KBM-7 (cell line): ENCODE measurements at places on chromosomes 7 and 10.

DNA sequence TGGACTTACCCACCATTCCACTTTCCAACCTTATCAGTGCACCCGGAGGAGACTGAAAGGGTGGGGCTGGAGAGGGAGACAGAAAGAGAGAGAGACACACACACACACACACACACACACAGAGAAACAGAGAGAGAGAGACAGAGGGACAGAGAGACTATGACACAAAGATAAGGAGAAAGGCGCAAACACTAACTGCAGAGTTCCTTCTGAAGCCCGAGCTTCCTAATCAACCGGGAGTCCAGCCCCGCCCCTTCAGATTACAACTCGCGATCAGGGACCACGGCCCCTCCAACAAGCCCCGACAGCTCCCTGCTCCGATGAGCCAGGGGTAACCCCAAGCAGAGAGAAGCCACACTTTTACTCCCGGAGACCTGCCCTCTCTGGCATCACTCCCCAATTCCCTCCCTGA, 499 bp downstream of the GAL3ST4 start:
- DNase-seq: no peak

DNA sequence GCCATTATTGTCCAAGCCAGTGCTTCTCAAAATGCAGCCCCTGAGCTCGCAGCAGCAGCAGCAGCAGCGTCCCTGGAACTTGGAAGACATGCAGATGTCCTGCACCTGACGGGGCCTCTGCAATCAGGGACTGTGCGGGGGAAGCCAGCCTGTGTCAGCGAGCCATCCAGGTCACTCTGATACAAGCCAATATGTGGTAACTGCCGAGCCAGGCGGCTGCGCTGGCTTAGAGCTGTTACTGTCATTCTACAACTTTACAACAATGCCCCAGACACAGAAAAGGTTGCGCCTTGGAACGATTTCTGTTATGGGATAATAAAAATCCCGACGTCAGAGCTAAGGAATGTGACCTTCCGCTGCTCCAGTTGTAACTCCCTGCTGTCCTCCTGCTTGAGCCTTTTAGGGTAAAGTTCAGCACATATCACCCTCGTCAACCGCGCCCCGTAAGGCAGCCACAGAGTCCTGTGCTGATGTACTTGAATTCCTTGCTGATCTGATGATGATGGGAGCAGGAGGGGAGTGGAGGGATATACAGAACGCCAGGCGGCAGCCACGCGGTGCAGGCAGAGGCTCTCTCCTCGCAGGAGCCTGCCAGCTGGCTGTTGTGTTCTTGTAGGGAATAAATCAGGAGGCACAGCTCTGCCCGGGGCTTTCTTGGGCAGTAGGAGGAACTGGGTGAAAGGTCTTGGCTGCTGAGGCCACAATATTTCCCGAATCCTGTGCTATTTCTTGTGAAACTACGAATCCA, 20.0 kb upstream of the CRYGN start:
- no peak for DNase-seq

GRCh38 chr10:52297747-52298146, 16.3 kb upstream of the DKK1 start:
- no peak for DNase-seq

- DNase-seq: no peak
Measured at GRCh38 chr10:1477578-1477977, 259.7 kb downstream of the ADARB2 start.

- DNase-seq: no peak
Measured at GRCh38 chr10:78231939-78232338, 198.3 kb downstream of the RPS24 start.

- DNase-seq: no peak
Measured at GRCh38 chr10:35188954-35189353, 62.3 kb downstream of the CREM start.

GRCh38 chr10:52653263-52653909, 119.2 kb downstream of the MBL2 start:
- DNase-seq: no peak

DNA sequence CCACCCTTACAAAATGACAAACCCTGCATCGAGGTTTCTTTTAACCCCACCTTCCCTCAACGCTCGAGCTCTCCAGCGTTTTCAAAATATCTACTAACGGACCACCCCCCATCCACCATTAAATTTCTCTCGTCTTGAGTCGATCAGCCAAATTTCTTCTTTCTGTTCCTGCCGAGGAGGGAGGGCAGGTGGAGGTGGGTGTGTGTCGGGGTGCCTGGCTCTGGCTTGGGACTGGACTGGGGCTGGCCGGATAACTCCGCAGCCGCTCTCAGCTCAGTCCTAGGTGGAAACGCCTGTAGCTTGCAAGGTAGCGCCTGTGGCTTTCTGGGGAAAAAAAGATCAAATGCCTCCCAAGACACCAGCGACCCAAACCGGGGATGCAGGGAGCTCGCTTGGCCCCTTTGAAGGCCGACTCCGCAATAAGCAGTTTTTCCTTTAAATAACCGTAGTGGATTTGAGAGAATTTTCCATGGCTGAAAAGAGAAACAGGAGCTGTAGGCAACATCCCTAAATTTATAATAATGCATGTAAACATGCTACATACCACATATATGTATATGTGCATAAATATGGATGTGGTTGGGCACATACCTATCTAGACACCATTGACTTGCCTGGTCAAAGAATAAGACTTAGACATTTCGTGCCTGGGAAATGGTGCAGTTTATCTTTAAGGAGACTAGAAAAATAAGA, 1.9 kb upstream of the TMEM178B start:
- DNase-seq: peak; percentile 33

DNA sequence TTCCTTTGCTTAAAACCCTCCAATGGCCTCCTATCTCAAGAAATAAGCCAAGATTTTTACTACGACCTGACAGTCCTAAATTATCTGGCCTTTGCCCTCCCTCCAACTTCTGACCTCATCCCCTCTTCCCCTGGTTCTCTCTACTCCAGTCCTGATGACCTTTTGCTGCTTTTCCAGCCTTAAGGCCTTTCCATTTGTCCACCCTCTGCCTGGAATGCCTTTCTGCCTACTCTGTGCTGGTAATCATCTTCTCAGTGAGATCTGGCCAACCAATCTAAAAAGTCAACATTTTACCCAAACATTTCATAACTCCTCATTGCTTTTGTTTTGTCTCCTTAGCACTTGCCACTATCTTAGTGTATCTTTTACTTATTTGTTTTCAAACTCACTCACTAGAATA, 75.7 kb downstream of the VPS41 start:
- DNase-seq: no peak

- peak; percentile 37 for DNase-seq
Measured at GRCh38 chr7:107898997-107899594, 8.1 kb downstream of the DLD start.

DNA sequence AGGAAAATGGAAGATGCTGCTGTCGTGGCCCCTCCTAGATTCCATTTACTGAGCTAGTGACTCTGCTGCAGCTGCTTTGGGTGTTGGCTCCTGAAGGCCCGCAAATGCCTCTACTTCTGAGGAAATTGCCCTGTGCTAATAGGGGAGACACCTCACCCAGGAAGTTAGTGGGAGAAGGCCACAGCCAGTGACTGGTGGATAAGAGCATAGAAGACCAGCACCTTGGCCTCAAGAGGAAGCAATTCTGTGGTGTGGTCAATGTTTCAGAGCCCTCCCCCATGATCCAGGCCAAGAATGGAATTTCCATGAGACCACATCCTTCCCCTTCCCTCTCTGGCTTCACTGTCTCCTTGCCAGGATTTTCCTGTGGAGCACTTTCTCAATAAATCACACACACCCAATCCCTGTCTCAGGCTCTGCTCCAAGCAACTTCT, 25.0 kb upstream of the FZD1 start:
- DNase-seq: peak; percentile 35

DNA sequence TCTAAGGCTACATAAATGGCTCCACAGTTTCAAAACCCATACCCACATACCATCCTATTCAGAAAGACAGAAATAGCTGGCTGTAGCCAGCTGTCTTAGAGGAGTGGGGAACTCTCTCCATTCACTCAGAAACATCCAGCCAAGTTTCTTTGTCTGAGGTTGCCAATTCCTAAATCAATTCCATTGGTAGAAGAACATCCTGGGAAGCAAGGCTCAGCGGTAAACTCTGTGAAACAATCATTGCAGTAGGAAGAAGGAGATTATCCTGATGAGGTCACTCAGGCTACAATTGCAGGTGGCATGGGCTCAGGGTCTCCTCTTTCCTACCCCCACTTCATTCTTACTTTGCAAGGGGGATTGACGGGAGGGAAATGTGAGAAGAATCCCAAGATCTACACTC, 154.0 kb downstream of the ETV1 start:
- no peak for DNase-seq

DNA sequence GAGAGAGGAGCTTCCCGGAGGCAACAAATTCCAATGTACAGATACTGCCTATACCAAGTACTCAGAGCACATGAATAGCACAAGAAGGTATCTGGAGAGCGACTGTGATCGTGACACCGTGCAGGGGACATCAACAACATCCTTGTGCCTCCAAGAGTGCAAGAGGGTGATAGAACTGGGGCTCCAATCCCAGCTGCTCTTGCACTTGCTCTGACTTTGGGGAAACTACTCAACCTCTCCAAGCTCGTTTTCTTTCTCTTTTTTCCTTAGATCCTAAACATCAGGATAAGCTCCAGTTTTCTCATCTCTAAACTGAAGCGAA, 12.1 kb downstream of the RFC2 start:
- no peak for DNase-seq

GRCh38 chr10:76582531-76582930, 1055.1 kb downstream of the KCNMA1 start:
- DNase-seq: no peak

- no peak for DNase-seq
Measured at GRCh38 chr7:916291-916941, 38.1 kb downstream of the ADAP1 start.

DNA sequence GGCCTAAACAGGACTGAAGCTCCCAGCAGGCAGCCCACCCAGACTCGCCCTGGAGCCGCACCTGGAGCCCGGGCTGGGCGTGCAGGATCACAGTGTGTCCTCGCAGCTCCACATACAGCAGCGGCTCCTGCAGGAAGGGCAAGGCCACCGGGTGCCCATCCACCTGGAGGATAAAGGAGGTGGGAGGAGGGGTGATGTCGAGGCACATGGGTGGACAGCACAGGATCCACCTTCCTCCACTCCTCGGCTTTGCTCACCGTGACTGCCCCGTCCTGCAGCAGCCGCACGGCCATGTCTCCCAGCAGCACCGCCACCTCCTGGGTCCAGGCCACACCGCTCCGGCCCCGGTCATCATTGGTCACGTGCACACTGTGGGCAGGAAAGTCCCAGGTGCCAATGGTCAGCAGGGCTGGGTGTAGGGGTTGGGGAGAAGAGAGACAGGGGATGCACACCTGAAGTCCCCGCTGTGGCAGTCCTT, 16.8 kb downstream of the ATP6V1F start:
- no peak for DNase-seq

DNA sequence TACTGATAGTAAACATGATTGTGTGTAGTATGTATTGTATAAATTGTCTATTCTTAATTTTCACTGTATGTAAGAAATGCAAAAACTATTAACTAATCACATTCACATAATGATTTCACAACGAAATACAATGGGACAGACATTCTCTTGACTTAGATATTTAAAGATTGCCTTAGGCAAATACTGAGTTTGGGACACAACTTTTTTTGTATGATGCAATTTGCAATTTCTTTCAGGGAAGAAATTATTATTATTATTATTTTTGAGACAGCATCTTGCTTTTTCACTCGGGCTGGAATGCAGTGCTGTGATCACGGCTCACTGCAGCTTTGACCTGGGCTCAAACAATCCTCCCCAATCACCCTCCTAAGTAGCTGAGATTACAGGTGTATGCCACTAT, 173.2 kb upstream of the TRIM24 start:
- DNase-seq: no peak

DNA sequence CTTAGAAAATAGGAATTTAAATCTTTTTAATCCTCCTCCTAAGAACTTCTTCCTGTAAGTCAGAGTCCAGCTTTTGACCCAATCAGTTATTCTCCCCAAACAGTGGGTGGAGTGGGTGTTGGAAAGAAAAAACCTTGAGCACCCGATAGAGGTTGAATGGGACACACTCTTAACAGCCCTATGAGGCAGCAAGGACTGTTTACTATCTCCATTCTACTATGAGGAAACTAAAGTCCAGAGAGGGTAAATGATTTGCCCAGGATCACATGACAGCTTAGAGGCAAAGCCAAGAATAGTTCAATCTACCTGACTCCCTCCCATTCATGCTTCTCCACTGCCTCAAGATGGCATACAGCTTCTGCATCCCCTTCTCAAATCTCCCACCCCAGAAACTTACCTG, 57.6 kb upstream of the SLC35B4 start:
- DNase-seq: no peak

GRCh38 chr10:109451879-109452278, 471.4 kb downstream of the XPNPEP1 start:
- DNase-seq: no peak

GRCh38 chr10:122445904-122446303, 8.5 kb upstream of the ARMS2 start:
- no peak for DNase-seq

DNA sequence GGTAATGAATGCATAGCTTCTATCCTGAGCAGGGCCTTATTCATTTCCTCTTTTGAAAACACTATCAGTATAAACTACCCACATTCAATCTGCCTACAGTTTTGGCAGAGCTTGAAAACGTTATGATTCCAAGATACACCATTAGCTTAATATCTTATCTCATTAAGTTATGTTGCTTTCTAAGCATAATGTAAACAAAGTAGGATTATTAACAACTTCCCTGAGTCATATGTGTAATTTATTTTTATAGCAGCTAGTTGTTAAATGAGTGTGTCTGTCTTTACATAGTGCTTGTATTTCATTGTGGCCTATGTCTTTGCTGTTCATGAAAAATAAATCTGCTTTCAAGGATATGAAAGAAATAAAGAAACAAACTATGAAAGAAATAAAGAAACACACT, 106.2 kb upstream of the DLX6 start:
- DNase-seq: no peak

DNA sequence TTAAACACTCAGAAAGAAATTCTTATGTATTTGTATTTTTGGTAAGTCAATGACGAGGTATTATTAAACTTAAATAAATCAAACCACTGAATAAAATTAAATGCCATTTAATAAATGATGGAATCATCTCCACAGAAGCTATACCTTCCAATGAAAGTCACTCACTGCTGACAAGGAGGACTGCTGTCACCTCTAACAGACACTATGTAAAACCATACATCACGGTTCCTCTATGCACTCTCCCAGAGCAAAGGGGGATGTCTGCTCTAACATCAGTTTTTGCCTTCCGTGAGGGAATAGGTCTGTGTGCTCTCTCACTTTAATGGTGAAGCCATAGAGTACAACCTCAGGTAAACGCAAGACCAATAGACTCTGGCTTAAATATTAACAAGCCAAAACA, 99.7 kb upstream of the DDC start:
- no peak for DNase-seq
